ENCODE measurements at places on chromosomes 11 and 22. TPM values are rescaled to one million over a fixed set of nuclear protein-coding genes. Genes with fewer than 3 reads are reported as not detected.

CASP5 gene
- not detected for total RNA-seq

GRCh38 chr11:65744026-65744698 lies 23.6 kb upstream of the RNASEH2C start:
- no peak for DNase-seq

GRCh38 chr11:107018219-107018901 lies at the start of gene GUCY1A2:
TSS of gene GUCY1A2 (minus strand) at chr11:107018476. CDS start at chr11:107018055, 421 bp downstream.
- DNase-seq: peak; percentile 20

GAL3ST1 gene
- 2.7 TPM for total RNA-seq

GGTLC3 gene
- not detected for total RNA-seq

NAALADL1 gene
- total RNA-seq: 2.9 TPM
